Activated effector memory CD4-positive, alpha-beta T cell treated with anti-CD3 and anti-CD28 coated beads, Interleukin-2, amount 50 U/mL, for 16 hours (primary cell): ENCODE measurements at places on chromosomes 16 and 17.
A peak's percentile ranks its signal among the peaks of the same experiment; 100 is the strongest.

- no peak for DNase-seq
Measured at GRCh38 chr16:59567496-59567895, 833.4 kb upstream of the GOT2 start.

- no peak for DNase-seq
Measured at GRCh38 chr16:29023279-29024277, 38.7 kb downstream of the LAT start.

DNA sequence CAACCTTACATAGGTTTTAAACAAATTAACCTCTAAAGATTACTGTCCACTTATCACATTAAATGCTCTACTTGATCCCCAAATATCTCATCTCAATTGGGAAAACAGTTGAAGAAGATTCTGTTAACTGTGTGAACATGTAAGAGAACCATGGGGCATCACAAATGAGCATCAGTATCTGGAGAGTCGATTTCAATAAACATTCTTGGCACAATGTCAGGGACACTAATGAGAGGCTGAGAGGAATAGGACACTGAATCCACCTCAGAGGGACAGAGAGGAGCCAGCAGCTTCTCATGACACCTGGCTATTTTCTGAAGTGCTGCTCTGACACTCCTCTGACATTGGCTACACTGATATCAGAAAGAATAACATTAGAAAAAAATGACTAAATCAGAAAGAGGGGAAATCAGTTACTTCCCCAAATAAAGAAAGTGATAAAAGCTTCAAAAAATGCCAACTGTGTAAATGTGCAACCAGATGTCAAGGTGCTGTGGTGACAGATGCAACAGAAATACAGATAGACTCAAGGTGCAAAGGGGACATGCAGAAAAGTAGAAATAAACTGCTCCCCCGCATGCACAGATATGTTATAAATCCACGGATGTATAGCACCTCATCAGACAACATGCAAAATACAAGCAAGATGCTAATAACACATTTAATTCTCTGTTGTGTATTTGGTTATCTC, 67.4 kb downstream of the SNX11 start:
- no peak for DNase-seq

DNA sequence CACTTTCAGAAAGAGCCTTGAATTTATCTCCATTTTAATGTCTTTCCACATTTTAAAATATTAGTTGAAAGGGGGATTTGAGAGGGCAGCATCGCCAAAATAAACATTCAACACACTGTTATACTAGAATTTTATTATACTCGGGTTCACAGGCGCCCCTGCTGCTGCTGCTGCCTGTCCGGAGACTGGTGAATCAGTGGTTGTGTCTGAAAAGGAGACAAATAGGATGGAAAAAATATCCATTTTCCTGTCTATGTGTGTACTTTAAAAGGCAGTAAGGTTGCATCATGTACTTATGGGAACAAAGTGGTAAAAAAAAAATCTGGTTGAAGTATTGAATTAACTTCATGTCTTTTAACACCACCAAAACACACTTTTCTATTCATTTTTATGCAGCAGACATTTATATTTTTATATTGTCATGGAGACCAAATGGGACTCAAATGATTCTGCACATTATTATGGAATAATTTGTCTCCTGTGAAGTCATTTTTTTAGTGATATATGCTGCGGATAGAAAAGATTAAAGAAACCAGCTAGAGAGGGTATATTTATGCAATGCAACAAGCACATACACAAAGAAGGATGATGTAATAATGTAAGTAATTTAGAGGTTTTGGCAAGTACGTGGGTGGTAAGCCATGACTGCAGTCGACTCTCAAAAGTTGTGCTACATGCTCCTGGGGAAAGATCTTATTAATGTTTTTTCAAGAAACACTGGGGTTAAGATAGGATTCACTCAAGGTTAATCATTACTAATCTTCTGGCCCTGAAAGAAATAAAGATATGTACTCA, 759.0 kb upstream of the SOX9 start:
- DNase-seq, result no peak

DNA sequence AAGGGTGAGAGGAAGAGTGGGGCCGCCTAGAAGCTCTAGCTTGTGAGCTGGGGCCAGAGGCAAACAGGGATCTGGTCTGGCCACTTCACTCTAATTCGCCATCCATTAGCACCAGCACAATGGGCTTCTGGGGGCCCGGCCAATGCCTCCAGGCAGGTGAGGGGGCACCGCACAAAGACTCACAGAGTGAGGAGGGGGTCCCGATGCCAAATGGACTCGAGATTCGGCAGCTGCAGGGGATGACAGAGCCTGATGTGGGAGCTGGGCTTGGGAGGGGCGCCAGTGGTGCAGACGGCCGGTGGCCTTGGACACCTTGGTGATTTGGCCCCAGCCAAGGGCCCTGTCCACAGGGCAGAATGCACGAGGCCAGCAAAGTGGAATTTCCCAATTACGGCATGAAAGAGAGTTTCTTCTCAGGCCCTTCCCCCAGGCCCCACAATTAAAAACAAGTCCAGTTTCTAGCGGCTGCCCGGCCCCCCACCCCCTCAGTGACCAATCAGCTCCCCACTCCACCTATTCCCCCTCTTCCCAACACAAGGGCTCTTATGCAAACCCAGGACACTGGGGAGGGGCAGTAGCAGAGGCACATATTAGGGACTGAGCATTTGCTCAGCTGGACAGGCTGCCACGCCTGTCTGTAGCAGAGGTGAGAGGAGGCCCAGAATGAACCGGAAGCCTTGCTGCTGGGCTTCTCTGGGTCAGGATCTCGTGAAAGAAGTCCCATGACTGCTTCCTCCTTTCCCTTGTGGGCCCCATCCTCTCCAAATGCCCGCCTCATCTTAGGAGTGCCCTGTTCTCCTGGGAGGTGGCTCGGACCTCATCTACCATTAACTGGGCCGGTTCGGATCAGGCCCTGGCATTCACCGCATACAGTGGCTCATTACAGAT, 39.4 kb upstream of the MTSS2 start:
- DNase-seq, result no peak

GRCh38 chr17:6035801-6036394, 34.3 kb upstream of the WSCD1 start:
- DNase-seq, result no peak

DNA sequence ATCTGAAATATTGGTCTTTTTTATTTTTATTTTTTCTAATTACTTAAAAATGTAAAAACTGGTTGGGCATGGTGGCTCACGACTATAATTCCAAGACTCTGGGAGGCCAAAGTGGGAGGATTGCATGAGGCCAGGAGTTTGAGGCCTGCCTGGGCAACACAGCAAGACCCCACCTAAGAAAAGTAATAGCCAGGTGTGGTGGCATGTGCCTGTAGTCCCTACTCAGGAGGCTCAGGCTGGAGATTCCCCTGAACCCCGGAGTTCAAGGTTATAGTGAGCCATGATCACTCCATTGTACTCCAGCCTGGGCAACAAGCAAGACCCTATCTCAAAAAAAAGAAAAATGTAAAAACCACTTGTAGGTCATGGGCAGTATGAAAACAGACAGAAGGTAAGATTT, 36.8 kb upstream of the CDH3 start:
- DNase-seq, result no peak

- DNase-seq, result peak; percentile 81
Measured at GRCh38 chr16:88264641-88265285, 118.0 kb upstream of the ZNF469 start.

DNA sequence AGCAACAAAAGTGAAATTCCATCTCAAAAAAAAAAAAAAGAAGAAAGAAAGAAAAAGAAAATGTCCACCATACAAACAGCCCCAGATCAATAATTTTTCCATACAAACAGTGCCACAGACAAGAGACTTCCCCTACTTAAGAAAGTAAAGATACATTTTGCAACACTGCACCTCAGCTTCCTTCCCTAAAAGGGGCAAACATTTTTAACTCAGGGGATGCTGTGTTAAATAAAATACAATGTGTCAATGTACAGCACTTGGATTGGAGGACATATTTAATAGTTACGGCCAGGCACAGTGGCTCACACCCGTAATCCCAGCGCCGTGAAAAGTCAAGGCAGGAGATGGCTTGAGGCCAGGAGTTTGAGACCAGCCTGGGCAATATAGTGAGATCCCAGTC, 22.3 kb downstream of the MYH11 start:
- no peak for DNase-seq

- DNase-seq, result peak; percentile 88
Measured at GRCh38 chr17:17663160-17664063, 17.8 kb upstream of the RAI1 start.

DNA sequence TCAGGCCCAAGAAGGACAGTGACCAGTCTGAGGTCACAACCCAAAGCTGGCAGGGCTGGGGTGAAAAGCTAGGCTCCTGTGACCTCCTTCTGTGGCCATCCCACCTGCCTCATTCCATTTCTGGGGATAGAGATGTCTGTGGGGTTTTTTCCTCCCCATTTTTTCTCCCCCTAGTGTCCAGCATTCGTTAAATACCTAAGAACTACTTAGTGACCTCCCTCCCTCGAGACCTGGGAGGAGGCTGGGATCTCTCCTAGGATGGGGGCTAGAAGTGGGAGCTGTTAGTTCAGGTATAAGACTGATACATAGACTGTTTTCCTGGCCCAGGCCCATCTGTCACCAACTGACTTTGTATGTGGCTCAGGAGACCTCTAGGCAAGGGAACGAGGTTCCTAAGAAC, 20.5 kb upstream of the STAC2 start:
- no peak for DNase-seq

GRCh38 chr16:23290189-23291062, 11.7 kb upstream of the SCNN1B start:
- no peak for DNase-seq

- DNase-seq, result peak; percentile 91
Measured at GRCh38 chr17:35930211-35931065, at the start of gene RDM1. Gene RDM1 (minus strand): TSS chr17:35930773. CDS start chr17:35930727, 46 bp downstream.

DNA sequence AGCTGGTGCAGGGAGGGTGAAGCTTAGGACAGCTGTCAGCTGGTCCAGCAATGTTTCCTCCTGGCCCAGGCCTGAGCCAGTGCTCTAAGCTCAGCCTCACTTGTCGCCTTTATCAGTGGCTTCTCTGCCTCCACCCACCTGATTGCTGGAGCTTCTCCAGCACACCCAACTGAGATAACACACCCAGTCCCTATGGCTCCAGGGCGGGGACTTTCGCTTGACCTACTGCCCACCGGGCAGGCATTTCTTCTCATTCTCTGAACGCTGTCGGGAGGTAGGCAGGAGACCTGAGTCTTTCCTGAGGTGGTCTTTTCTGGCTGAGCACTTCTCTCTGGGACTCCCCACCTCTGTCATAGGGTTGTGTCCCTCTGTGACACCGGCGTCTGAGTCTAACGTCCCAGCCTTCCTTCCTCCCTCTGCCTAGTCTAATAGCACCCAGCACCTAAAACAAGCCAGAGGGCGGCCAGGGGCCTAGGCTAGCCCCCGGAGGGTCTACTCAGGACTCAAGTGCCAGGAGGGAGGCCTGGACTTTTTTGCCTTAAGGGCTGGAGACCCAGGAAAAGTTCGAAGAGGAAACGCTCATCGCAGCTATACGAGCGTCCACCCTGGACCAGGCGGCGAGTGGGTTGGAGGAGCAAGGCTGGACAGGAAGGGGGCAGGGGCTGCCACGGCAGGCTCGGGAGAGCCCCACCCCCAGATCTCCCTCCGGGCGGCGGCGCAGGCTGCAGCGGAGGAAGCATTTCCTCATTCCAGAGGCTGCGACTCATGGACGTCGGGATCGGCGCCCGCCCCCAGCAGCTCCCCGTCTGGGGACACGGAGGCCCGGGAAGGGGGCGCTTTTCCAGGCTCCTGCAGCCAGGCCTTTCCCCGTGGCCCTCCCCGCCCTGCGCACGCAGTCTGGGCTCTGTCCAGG, 756 bp downstream of the TAX1BP3 start:
- DNase-seq, result no peak

- no peak for DNase-seq
Measured at GRCh38 chr16:11071829-11072228, 127.5 kb downstream of the CLEC16A start.

- no peak for DNase-seq
Measured at GRCh38 chr16:89246383-89246902, 28.9 kb downstream of the ZNF778 start.

GRCh38 chr17:227078-227945, 45.9 kb upstream of the DOC2B start:
- DNase-seq, result no peak

- DNase-seq, result no peak
Measured at GRCh38 chr16:67477960-67478554, 2.9 kb downstream of the ATP6V0D1 start.

- DNase-seq, result no peak
Measured at GRCh38 chr17:7867881-7868329, 10.1 kb downstream of the CYB5D1 start.

GRCh38 chr16:46947900-46948547, 25.4 kb downstream of the DNAJA2 start:
- peak; percentile 69 for DNase-seq

- peak; percentile 59 for DNase-seq
Measured at GRCh38 chr17:45433159-45433535, 477 bp upstream of the ARHGAP27 start.

DNA sequence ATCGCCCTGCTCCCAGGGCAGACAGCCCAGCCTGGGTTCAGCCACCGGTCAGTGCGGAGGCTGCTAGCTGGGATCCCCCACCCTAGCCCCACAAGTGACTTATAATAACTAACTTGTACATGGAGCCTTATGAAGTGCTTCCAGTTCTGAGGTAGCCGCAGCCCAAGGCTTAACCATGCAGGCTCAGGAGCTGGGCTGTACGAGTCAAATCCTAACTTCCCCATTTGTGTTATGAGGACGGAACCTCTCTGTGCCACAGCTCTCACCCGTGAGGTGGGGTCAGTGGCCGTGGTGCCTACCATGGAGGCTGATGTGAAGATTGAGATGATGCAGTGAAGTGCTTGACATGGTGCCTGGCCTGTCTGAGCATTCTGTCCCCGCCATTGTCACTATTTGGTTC, 27.8 kb upstream of the GOSR2 start:
- no peak for DNase-seq

GRCh38 chr16:27434141-27435051, 32.4 kb downstream of the IL21R start:
- peak; percentile 44 for DNase-seq

DNA sequence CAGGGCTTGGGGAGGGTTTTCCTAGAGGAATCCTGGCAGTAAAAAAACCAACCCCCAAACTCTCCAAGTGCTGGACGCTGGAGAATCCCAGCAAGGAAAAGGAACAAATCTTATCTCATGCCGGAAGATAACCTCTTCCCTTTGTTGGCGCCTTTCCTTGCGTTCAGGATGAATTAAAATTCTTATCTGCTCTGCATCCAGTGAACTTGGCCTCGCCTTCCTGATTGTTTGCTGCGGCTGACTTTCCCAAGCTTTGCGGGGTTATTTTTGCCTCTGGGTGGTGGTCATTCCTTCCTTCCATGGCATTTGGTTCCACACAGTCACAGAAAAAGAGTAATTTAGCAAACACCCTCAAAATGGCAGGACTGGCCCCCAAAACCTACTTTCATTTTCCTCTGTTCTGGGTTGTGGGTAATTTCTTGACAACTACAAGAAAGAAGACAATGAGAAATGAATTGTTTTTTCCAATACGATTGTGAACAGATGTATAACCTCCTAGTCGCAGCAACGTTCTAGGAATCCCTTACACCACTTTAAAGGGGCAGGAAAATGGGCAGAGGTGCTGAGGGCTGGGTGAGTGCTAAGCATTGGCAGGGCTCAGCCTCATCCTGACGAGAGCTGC, 77.8 kb downstream of the MRC2 start:
- no peak for DNase-seq

GRCh38 chr17:48841395-48841831, 10.6 kb downstream of the CALCOCO2 start:
- no peak for DNase-seq

- DNase-seq, result no peak
Measured at GRCh38 chr17:32927724-32928585, at the start of gene TMEM98. Gene TMEM98 (plus strand): TSS chr17:32928153. CDS start chr17:32931529, 3,376 bp downstream.

- no peak for DNase-seq
Measured at GRCh38 chr16:4574919-4575705, 19.0 kb downstream of the C16orf96 start.
